Astrocyte (in vitro differentiated cells and primary cell): ENCODE measurements at places on chromosomes 2 and 18. TPM values are rescaled to one million over a fixed set of nuclear protein-coding genes. Genes with fewer than 3 reads are reported as not detected.

GRCh38 chr2:1488181-1488671, 75.0 kb downstream of the TPO start:
- DNase-seq, result no peak

- DNase-seq, result no peak
These were observed 11.2 kb downstream of the NCK2 start for GRCh38 chr2:105755895-105756294.

GRCh38 chr2:152022090-152022489, 76.8 kb downstream of the CACNB4 start:
- no peak for DNase-seq

DNA sequence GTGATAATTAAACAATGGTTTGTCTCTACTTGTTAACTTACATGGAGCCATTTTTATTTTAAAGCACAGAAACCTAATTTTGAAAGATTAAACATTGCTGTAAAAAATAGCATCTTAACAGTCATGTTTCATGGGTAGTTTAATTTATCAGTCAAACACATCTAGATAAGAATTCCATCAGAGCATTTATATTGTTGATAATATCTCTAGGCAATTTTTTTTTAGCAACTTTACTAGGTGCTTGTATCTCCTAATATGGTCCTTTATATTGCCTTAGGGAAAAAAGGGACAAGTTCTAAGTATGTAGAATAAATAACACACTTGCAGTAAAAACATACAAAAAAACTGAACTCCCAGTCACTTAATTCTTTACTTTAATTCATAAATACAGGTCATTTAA, 863 bp downstream of the CSRNP3 start:
- DNase-seq, result no peak

DNA sequence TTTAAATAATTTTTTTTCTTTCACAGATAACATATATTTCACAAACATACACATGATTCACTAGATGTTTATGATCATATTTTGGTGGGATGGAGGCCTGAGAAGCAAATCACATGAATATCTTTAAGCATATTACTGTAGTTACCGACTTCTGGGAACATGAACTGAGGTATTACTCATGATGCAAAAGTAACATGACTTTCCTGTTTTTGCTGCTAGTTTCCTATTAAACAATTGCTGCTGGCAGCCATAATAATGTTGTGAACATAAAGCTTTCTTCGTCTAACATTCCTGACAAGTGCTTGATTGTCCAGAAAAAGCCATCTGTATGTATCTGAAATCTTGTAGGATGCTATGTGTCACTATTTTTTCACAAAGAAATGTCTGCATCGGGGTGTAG, 145.4 kb downstream of the MTX2 start:
- DNase-seq, result no peak

DNA sequence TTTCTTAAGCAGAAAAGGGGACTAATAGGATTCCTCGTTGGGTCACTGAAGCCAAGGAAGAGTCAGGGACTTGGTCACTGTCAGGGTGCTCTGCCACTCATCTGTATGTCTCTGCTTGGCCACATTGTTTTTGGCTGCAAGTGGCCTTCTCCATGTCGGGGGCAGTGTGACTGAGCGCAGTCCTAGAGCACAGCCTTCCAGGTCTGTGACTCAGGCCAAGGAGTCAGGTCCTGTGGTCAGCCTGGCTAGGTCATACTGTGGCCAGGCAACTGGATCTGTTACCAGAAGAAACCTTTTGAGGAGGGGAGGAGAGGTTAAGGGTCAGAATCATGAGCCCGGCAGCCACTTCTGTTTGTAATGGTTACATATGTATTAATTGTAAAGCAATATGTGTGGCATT, 61.3 kb downstream of the GALNT1 start:
- no peak for DNase-seq

GRCh38 chr2:20157193-20157891, 67.6 kb downstream of the SDC1 start:
- peak; percentile 25 for DNase-seq

DNA sequence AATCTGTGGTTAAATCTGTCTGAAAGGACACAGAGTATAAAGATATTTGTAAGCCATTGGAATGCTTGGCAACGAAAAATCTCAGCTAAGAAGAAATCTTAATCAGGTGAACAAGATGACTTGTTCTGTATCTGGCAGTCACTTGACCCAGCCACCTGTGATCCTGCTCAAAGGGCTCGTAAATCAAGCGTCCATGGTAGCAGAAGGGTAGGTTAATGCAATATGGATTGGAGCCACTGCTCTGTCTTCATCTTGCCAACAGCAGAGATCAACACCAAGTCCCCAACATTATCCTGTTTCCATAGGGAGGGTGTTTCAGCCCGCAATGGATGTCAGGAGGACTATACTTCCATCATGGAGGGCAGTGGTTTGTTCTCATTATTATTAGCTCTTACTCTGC, 378.4 kb downstream of the CDH7 start:
- DNase-seq, result no peak

MAP2 gene
- 11.8 and 15.9 TPM in 2 replicates for total RNA-seq

GRCh38 chr2:205270689-205271088, 411.6 kb upstream of the NRP2 start:
- DNase-seq, result no peak

METTL4 gene
- total RNA-seq, result 9.0 and 10.5 TPM in 2 replicates

RAB6D gene
- total RNA-seq, result 0.43 and 0.70 TPM in 2 replicates

- peak; percentile 33 for DNase-seq
These were observed 375.0 kb downstream of the CTNNA2 start for GRCh38 chr2:79887747-79888374.

GRCh38 chr2:240961910-240962299, 36.5 kb upstream of the SNED1 start:
- no peak for DNase-seq
